ENCODE measurements at places on chromosomes 13 and 19.

DNA sequence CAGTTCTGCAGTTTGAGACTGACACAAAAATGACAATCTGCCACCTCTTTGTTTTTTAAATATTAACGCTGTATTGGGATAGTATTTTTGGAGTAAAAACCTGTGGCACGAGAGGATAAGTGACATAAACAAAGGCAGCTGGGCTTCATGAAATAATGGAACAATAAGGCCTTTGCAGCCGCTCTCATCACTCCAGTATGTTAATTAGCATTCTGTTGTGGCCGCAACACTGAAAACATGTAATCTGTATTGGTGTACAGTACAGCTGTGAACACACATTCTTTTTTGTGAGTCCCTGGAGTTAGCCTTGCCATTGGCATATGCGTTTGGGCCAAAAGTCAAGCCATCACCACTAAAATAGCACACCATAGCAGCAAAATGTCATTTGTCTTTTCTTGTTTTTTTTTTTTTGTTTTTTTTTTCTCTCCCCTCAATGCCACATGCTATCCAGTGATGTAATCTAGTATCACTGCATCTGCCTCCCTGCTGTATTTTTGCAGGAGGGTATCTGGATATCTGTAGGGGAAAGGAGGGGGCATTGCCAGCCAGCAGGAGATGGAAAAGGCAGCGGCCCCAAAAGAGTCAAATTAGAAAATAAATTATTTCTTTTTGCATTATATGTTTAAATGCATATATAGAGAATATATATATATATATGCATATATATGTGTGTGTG, 885 bp upstream of the ZNF536 start:
- DNase-seq: no peak

- DNase-seq: no peak
These were observed 81.7 kb upstream of the KLHL1 start for GRCh38 chr13:70189981-70190380.

GRCh38 chr19:57786286-57786685, 16.8 kb downstream of the ZNF586 start:
- peak; percentile 53 for DNase-seq

- DNase-seq: no peak
These were observed 166.8 kb downstream of the PDS5B start for GRCh38 chr13:32752997-32753606.

DNA sequence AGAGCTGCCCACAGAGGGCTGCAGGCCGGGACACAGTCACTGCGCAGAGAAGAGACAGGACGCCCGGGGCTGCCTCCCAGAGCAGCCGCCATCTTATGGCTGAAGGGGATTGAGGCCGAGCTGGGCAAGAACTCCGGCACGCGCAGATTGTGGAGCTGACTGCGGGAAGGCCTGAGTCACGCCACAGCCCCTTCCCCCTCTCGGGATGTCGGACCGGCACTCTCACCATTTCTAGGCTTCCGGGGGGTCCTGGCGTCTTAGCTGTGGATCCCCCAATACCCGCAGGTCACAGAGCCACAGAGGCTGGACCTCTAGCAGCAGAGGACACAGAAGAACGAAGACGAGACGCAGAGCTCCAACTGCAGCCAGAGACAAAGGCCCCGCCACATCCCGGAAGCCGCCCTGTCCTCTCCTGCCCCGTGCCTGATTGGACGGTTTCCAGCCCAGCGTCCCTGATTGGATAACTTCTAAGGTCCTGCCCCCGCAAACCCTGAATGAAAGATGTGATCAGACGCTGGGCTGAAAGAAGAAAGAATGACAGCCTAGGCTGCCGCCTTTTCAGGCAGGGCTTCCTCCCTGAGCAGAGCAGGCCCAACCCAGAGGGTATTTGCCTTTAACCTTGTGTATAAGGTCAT, at the start of gene ZNF43:
TSS of gene ZNF43 (minus strand) at position 373 of the 635 bp plus-strand sequence. CDS start at position 229, 144 bp downstream.
- DNase-seq: peak; percentile 99

- DNase-seq: no peak
These were observed 37.5 kb downstream of the TSSK6 start for GRCh38 chr19:19477705-19478383.

DNA sequence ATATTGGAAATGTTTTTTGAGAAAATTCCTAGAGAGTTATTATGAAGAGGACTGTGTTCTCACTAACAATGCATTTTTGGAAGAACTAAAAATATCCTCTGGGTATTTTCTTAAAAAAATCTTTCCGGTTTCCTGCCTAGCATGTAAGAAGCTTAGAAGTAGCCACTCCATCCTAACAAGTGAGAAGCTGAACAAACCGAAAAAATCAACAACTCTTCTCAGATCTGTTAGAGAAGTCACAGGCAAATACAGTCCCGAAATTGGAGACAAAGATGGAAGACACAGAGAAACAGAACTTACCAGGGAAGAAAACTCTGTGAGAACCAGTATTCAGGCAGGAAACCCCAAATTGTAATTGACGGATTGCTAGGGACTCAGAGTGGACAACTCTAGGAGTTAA, 173.0 kb downstream of the KLF12 start:
- DNase-seq: no peak

DNA sequence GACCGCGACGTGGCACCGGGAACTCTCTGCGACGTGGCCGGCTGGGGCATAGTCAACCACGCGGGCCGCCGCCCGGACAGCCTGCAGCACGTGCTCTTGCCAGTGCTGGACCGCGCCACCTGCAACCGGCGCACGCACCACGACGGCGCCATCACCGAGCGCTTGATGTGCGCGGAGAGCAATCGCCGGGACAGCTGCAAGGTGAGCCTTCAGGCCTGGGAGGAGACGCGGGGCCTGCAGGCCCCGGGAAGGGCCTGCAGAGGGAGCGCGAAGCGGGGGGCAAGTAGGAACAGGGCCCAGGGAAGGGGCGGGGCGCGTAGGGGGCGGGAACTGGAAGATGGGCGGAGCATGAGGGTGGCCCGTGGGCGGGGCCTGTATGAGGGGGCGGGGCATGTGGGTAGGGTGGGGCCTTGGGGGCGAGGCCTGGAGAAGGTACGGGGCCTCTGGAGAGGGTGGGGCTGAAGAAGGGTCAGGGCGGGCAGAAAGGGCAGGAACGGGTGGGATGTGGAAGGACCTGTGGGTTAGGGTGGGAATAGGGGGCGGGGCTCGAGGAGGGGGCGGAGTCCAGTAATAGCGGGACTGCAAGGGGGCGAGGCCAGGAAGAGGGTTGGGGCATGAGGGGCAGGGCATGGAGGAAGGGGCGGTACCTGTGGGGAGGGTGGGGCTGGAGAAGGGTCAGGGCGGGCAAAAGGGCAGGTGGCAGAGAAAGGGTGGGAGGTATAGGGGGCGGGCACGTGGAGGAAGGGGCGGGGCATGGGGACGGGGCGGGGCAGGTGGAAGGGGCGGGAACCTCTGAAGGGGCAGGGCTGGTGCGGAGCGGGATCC, 2.5 kb downstream of the CFD start:
- DNase-seq: peak; percentile 81

- DNase-seq: no peak
These were observed 1378.7 kb upstream of the PRR20A start for GRCh38 chr13:55761986-55762385.

DNA sequence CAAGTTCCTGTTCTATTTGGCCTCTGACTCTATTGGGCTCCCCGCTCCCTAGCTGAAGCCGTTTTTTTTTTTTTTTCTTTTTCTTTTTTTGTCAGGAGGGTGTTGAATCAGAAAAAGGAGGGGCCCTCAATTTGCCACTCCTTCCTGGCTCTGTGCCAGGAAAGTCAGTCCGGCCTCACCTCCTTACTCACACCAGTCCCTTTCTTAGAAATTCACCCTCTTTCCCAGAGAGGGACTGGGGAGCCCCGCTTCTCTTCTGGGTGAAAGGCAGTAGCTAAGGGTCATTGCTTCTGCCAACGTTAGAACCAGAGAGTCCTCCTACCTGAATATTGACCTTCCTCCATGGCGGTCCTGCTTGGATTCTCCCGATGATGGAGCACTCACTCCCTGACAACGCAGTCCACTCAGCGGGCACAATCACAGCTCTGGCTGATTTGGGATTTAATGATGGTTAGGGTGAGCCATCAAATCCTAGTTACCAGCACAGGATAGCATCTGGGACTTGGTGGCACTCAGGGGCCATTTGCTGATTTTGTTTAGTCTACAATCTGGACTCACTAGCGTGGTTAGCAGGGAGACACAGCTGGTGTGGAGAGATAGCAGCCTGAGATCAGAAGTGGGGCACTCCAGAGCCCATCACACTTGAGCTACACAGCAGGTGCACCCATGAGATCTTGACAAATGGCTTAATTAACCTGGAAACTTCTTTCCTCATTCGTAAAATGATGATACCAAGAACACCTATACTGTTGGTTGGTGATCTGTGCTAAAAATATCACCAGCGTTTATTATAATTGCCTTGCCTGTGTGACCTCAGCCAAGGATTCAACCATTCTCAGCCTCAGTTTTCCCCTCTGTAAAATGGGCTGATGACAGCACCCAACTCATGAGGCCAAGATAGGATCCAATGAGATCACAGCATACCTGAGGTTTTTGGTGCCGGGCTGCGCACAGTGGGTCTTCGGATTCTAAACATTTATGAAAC, 2.2 kb downstream of the FCER2 start:
- no peak for DNase-seq

DNA sequence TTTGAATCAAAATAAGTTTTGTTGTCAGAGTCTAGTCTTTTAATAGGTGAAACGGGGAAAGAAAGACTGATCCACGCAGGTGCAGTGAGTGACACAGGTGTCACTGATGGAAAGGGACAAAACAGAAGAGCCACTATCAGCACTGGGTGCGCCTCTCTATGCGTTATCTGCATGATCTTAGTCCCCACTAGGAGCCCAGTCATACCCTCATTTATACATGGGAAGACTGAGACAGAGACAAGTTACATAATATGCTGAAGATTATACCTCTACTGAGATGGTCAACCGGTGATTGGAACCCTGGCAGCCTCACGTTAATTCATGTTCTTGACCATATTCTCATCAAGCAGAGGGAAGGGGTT, 3.4 kb downstream of the LRCH1 start:
- no peak for DNase-seq

- DNase-seq: peak; percentile 93
These were observed 1.5 kb upstream of the FTL start for GRCh38 chr19:48963371-48964204.

DNA sequence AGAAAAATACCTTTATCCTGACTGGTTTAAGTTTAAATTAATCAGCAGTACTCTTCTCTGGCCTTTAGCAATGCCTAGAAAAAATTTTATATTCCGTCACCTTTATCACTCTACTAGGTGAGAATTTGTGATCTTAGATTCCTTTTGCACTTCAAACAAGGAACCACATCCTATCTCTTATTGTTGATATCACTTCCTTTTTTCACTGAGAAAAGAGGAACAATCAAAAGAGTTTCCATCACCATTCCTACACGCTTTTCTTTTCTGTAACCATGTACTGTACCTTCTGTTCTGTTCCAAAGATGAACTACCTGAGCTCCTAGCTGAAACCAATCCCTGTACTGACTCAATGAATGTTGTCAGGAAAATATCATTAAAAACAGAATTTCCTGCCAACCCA, 1379.0 kb upstream of the MIR17HG start:
- DNase-seq: no peak

DNA sequence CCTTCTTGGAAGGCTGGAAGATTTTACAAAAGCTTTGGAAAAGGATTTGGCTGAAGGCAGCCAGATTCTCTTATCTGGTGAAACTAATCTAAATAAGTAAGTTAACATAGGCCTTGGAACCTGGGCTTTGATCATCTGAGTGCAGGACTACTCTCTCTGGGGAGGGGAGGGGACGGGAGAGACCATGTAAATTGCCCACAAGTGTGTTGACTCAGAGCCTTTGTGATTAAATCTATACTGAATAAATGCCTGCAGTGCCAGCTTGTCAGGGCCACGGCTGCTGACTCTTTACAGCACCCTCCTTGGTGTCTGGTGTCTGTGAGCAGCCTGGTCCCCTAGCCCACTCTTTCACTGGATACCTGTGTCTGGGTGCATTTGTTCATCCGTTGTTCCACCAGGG, 251.4 kb downstream of the ITGBL1 start:
- peak; percentile 14 for DNase-seq

- no peak for DNase-seq
These were observed 43.2 kb downstream of the CCNA1 start for GRCh38 chr13:36475468-36475867.

DNA sequence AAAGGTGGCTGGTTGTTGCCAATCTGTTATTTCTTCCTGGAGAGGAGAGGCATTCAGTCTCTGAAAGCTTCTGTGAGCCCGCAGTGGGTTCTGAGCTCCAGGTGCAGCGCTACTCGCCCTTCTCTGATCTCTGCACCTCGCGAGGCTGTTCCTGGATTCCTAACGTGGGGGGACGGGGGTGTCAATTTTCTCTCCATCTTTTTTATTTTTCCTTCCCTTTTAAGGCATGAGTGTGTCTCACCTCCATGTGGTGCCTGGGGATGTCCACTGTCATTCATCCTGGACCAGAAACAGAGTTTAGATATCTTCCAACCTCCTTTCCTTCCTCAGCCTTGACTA, 626 bp downstream of the ZNF233 start:
- DNase-seq: no peak

DNA sequence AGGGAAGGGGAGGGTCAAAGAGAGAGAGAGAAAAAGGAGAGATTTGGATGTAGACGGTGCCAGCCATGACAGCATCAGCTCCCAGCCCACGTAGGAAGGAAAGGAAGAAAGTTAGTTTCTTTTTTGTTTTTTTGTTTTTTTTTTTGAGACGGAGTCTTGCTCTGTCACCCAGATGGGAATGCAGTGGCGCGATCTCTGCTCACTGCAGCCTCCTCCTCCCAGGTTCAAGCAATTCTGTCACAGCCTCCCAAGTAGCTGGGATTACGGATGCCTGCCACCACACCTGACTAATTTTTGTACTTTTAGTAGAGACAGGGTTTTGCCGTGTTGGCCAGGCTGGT, 27.6 kb downstream of the ELL start:
- DNase-seq: no peak

DNA sequence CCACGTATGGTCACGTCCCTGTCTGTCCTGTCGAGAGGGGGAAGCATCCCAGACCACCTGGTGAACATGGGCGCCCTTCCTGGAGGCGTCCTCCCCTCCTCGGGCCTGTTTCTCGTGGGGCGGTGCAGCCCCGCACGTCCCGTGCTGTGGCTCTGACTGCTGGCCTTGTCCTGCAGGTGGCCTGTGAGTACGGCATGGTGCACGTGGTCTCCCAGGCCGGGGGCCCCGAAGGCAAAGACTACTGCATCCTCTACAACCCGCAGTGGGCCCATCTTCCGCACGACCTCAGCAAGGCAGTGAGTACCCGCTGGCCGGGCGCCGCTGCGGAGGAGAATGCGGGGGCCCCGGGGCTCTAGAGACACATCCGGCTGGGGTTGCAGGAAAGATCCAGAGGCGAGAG, 5.9 kb downstream of the SPPL2B start:
- DNase-seq: no peak

DNA sequence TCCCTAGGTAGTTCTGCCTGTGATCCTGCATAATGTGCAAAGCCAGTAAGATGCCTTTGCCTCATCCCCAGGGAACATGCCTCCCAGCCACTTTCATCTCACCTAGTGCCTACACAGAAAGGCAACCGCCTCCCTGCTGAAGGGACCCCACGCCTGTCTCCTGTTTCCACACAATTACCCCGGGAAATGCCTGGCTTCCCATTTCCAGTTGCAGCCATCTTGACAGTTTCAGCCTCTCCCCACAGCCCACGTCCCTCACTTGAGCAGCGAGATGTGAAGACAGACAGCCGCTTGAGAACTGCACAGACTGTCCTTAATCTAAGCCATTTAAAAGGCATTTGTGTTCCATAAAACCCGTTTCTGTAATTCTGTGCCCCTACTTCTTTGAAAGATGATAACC, 4.7 kb upstream of the UQCRFS1 start:
- DNase-seq: no peak

- peak; percentile 72 for DNase-seq
These were observed at the start of gene PRKCG for GRCh38 chr19:53881482-53882390. TSS of gene PRKCG (plus strand) at chr19:53882197. CDS start at chr19:53882495, 298 bp downstream.

- DNase-seq: no peak
These were observed 1.8 kb downstream of the PIP5K1C start for GRCh38 chr19:3698386-3698950.

- no peak for DNase-seq
These were observed 8.0 kb downstream of the PDS5B start for GRCh38 chr13:32594157-32594738.

All from right cardiac atrium (tissue), 5 donors.